ENCODE measurements at places on chromosomes 2 and 18.

GRCh38 chr2:222690564-222691200, 19.2 kb downstream of the MOGAT1 start:
- no peaks in the 10 kb centered on the region for H3K36me3 ChIP-seq
- peak; percentile 50 for DNase-seq
- no peak overlapping the region for H3K4me3 ChIP-seq
- peaks cover 10% of the 10 kb centered on the region for H3K27me3 ChIP-seq

GRCh38 chr2:204948822-204949221, 403.5 kb downstream of the PARD3B start:
- H3K27me3 ChIP-seq, result no peaks in the 10 kb centered on the region
- no peaks in the 10 kb centered on the region for H3K36me3 ChIP-seq
- DNase-seq, result no peak
- no peak overlapping the region for H3K4me3 ChIP-seq

GRCh38 chr2:44120428-44120827, 48.2 kb upstream of the PPM1B start:
- H3K27ac ChIP-seq, result no peak overlapping the region
- no peak overlapping the region for H3K4me3 ChIP-seq
- H3K36me3 ChIP-seq, result no peaks in the 10 kb centered on the region
- H3K4me1 ChIP-seq, result peaks cover 4% of the 10 kb centered on the region
- H3K27me3 ChIP-seq, result no peaks in the 10 kb centered on the region
- DNase-seq, result no peak

DNA sequence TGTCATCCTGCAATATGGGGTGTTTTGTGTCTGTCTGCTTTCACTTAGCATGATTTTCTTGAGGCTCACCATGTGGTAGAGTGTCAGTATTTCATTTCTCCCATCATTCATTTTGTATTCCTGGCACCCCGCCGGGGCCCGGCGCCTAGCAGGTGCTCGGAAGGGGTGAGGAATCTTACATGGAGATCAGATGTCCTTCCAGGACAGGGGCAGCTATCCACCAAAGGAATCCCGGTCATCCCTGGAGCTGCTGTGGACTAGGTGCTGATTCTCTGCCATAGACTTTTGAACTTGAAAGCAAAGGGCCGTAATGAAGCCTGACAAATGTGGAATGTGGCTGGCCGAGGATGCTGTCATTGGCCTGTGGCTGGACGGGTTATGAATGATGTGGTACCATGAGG, 2.4 kb downstream of the PRELID3A start:
- peaks cover 1% of the 10 kb centered on the region for H3K36me3 ChIP-seq
- no peak overlapping the region for H3K27ac ChIP-seq
- no peaks in the 10 kb centered on the region for H3K27me3 ChIP-seq
- H3K4me1 ChIP-seq, result peaks cover 18% of the 10 kb centered on the region

DNA sequence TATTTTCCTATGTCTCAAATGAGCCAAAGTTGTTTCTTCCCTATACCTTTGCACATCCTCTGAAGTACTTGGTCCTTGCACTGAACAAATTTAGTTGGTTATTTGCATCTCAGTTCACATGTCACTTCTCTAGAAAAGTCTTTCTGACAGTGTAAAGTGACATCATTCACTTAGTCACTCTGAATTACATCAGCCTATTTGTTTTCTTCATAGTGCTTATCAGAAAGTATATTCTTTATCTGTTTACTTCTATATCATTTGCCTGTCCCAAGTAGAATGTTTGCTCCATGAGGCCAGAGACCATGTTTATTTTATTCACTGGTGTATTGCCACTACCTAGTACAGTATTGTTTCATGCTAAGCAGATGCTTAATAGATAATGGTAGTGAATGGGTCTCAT, 173.7 kb downstream of the HNMT start:
- H3K27ac ChIP-seq, result no peak overlapping the region
- H3K27me3 ChIP-seq, result no peaks in the 10 kb centered on the region
- no peaks in the 10 kb centered on the region for H3K4me1 ChIP-seq
- no peak for DNase-seq
- H3K36me3 ChIP-seq, result no peaks in the 10 kb centered on the region

DNA sequence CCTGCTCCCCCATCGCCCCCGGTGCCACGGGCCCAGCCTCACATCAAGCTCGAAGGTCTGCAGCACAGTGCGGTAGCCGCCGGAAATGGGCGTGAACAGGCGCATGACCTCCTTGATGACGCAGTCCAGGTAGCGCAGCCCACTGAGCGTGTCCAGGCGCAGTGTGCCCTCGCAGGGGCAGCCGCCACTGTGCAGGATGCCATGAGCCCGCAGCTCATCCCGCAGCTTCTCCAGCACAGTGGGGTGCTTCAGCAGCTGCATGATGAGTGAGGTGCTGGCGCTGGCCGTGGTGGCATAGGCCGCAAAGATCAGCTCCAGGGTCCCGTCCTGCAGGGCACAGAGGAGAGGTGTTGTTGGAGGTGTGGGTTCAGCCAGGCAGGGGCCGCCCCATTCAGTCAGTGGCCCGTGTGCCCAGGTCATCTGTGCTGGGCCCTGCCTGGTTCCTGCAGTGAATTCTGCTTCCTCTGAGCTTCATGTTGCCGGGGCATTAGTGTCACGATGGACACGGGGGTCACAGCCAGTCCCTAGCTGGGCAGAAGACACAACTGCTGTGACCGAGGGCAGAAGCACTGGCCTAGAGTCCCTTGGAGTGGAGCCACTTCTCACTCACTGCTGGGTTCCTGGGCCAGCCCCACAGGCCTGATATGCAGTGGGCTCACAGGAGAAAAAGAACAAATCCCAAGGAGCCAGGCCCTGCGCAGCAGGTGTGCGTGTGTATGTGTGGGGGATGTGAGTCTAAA, 14.5 kb downstream of the CYP26B1 start:
- peaks cover 9% of the 10 kb centered on the region for H3K27me3 ChIP-seq
- DNase-seq, result no peak
- peaks cover 2% of the 10 kb centered on the region for H3K4me1 ChIP-seq
- H3K27ac ChIP-seq, result no peak overlapping the region
- no peak overlapping the region for H3K4me3 ChIP-seq

- DNase-seq, result no peak
- H3K27me3 ChIP-seq, result peaks cover 6% of the 10 kb centered on the region
- H3K4me3 ChIP-seq, result no peak overlapping the region
- H3K4me1 ChIP-seq, result peaks cover 13% of the 10 kb centered on the region
- no peak overlapping the region for H3K27ac ChIP-seq
- no peaks in the 10 kb centered on the region for H3K36me3 ChIP-seq
Measured at GRCh38 chr18:23094411-23095190, 40.7 kb upstream of the CABLES1 start.

GRCh38 chr2:55995211-55995610, 71.6 kb upstream of the EFEMP1 start:
- H3K27ac ChIP-seq, result no peak overlapping the region
- H3K4me3 ChIP-seq, result no peak overlapping the region

GRCh38 chr2:60764736-60765534, 8.9 kb downstream of the PAPOLG start:
- peaks cover 81% of the 10 kb centered on the region for H3K36me3 ChIP-seq
- no peak overlapping the region for H3K27ac ChIP-seq
- DNase-seq, result no peak
- H3K27me3 ChIP-seq, result no peaks in the 10 kb centered on the region
- peaks cover 5% of the 10 kb centered on the region for H3K4me1 ChIP-seq

DNA sequence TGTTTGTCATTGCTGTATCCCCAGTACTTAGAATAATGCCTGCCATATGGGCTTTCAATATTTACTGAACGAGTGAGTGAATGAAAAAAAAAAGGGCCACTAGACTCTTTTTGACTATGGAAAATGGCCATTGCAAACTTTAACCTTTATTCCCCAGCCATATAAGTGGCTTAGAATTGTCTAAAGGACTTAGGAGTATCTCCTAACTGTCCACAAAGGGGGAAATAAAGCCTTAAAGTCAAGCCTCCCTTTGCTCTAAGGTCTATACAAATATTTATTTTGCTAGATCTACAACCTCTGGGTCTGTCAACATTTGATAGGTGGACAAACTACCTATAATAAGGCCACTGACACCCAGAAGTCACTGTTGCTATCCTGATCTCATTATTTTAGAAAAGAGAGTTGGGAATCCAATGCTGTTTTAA, 25.7 kb downstream of the UPP2 start:
- H3K36me3 ChIP-seq, result no peaks in the 10 kb centered on the region
- DNase-seq, result no peak
- H3K27ac ChIP-seq, result no peak overlapping the region
- no peaks in the 10 kb centered on the region for H3K4me1 ChIP-seq

GRCh38 chr2:29334706-29335105, 219.5 kb downstream of the CLIP4 start:
- no peak overlapping the region for H3K4me3 ChIP-seq
- peaks cover 9% of the 10 kb centered on the region for H3K27me3 ChIP-seq
- DNase-seq, result no peak
- H3K27ac ChIP-seq, result no peak overlapping the region
- no peaks in the 10 kb centered on the region for H3K4me1 ChIP-seq

GRCh38 chr2:236242057-236242495, 22.1 kb downstream of the ASB18 start:
- no peak overlapping the region for H3K27ac ChIP-seq
- no peaks in the 10 kb centered on the region for H3K36me3 ChIP-seq
- DNase-seq, result no peak
- H3K4me3 ChIP-seq, result no peak overlapping the region
- H3K27me3 ChIP-seq, result peaks cover 32% of the 10 kb centered on the region
- no peaks in the 10 kb centered on the region for H3K4me1 ChIP-seq

DNA sequence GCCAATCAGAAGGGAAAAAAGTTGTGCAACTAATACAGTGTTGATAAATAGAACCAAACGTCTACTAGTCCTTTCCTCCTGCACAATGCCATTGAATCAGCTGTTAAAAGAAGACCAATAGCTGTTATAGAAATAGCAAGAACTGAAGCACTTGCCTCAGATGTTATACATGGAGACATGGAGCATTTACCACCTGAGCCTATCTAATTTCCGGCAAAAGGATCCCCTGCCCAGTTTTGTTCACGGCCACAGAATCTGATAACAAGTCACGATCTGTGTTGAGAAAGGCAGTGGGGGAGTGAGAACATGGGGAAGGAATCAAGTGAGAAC, 285.4 kb downstream of the ZEB2 start:
- DNase-seq, result no peak
- no peak overlapping the region for H3K4me3 ChIP-seq

DNA sequence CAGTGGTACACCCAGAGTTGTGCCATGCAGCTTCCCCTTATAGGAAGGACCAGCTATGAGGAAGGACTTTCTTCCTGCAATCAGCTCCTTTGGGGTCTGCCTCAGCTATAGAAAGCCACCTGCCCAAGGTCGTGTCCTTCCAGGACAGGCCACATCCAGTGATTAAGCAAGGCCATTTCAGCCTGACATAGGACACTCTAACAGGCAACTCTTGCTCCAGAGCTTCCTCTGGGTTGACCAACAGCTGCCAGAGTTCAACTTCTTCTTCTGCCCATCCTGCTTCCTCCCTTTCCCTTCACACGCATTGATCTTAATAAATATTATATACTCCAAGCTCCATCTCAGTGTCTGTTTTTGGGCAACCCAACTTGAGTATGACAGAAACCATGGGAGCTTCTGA, 12.8 kb downstream of the LRP2 start:
- no peaks in the 10 kb centered on the region for H3K27me3 ChIP-seq
- H3K4me1 ChIP-seq, result no peaks in the 10 kb centered on the region
- H3K27ac ChIP-seq, result no peak overlapping the region

DNA sequence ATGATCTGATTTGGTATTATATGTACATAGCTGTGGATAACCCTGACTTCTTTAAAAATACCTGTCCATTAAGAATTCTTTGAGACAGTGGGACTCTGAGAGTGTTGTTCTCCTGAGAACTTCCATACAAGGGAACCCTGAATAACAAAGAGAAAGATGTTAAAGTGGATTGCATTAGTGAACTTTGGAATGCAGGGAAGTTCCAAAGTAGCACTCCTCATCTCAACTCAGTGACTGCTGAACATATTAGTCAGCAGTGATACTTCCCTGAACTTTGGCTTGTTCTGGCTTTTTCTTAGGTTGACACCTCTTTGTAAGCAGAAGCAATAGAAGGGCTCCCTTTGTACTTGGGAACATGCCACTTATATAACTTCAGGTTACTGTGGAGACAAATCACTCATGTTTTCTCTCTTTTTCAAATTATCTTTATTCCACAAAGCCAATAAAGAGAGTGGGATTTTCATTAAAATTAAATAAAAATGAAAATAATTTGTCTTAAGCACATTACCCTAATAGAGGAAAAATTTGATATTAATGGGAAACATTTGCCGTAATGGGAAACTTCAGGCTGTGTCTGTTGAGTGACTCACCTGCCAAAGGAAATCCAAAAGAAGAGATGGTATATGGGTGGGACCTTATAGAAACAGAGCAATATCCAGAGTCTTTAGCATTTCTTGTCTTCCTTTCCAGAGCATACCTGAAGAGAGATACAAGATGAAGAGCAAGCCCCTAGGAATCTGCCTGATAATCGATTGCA, 33.3 kb downstream of the CFLAR start:
- H3K36me3 ChIP-seq, result peaks cover 70% of the 10 kb centered on the region
- no peak overlapping the region for H3K27ac ChIP-seq
- no peak for DNase-seq
- peaks cover 31% of the 10 kb centered on the region for H3K4me1 ChIP-seq

GRCh38 chr2:48347712-48348111, 182.2 kb upstream of the STON1 start:
- H3K36me3 ChIP-seq, result peaks cover 47% of the 10 kb centered on the region
- H3K27ac ChIP-seq, result no peak overlapping the region
- H3K4me3 ChIP-seq, result no peak overlapping the region
- peaks cover 53% of the 10 kb centered on the region for H3K4me1 ChIP-seq

GRCh38 chr2:128726911-128727310, 408.2 kb upstream of the HS6ST1 start:
- H3K27ac ChIP-seq, result no peak overlapping the region
- no peaks in the 10 kb centered on the region for H3K36me3 ChIP-seq
- no peak overlapping the region for H3K4me3 ChIP-seq
- H3K27me3 ChIP-seq, result no peaks in the 10 kb centered on the region
- DNase-seq, result no peak

DNA sequence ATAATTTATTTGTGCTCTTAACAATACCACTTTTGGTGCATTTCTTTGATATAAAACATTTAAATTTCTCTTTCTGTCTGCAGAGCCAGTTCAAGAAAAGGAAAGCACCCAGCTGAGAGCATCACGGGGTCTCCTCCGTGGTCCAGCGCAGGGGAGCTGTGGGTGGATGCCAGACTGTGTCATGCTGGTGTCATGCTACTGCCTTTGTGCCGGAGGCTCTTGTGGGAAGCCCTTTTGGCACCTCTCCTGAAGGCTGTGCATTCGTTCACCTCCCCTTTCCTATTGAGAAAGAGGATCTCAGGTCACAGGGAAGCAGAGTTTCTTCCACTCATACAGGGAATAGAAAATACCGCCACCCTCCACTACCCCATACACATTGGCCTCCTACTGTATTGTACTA, 450.4 kb downstream of the GALR1 start:
- H3K4me1 ChIP-seq, result no peaks in the 10 kb centered on the region
- no peak for DNase-seq
- no peak overlapping the region for H3K27ac ChIP-seq
- peaks cover 10% of the 10 kb centered on the region for H3K27me3 ChIP-seq
